Esophagus squamous epithelium (tissue), 5 donors: ENCODE measurements at places on chromosomes 3 and 15.

GRCh38 chr3:70250492-70250891 lies 61.9 kb downstream of the MDFIC2 start:
- DNase-seq = no peak

DNA sequence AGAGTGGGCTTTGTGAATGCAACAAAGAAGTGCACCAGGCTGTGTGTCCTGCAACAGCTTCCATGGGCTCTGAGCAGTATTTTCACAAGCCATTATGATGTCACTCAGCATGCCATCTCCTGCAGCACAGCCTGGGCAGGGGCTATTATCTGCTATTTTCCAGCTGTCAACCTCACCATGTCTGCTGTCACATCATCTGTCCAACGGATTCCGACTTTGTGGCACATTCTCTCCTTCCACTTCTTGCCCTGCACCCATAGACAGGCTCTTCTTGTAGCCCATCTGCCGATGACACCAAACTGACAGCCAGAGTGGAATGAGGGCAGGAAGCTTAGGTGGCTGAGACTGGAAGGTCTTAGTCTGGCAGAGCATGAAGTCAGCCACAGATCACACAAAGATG lies 691.9 kb downstream of the NTRK3 start:
- DNase-seq = no peak

DNA sequence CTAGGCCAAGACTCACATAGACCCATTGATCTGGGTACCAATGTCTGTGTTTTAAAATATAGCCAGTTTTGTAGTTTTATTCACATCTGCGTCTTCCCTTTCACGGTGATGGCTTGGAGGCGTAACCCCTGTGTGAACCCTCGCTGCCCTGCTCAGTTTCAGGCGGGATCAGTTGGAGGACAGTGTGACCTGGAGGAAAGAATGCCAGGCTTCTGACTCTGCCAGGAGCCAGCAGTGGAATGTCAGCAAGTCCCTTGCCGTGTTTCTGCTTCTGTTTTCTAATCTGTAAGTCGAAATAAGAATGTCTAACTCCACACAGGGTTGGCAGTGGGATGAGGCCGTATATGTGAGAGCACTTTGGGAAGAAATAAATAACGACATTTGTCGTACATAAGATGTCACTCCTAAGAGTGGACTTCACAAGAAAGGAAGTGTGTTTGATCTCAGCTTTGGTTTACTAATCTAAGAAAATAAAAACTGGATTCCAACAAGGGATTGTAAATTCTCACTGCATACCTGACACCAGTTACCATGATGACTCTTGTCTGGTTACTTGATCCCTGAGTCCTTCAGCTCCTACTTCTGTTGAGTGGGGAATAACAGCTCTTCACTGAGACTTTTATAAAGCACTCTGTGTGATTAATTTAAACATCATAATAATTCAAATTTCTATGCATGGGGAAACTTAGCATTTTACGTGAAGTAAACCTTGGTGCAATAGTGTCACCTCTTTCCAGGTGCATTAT lies 6.3 kb upstream of the CA12 start:
- DNase-seq = no peak

GRCh38 chr3:11273891-11274291 lies 1.7 kb downstream of the ATG7 start:
- no peak for DNase-seq

DNA sequence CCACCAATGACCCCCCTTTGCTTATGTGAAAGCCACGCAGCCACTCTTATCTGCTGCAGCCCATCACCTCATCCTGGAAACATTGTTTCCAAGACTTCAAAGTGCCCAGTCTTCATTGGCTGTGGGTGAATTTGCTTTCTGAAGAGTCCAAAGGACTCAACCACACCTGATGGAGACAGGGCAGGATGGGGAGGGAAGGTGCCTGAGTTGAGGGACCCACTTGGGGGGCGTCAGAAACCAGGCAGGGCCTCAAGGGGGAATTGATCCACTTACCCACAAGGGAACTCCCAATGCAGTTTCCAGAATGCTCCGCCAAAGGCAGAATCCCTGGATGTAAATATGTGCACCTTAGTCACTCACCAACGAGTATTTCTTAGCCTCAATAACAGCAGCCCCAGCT lies 147.9 kb upstream of the ATP2B2 start:
- no peak for DNase-seq

DNA sequence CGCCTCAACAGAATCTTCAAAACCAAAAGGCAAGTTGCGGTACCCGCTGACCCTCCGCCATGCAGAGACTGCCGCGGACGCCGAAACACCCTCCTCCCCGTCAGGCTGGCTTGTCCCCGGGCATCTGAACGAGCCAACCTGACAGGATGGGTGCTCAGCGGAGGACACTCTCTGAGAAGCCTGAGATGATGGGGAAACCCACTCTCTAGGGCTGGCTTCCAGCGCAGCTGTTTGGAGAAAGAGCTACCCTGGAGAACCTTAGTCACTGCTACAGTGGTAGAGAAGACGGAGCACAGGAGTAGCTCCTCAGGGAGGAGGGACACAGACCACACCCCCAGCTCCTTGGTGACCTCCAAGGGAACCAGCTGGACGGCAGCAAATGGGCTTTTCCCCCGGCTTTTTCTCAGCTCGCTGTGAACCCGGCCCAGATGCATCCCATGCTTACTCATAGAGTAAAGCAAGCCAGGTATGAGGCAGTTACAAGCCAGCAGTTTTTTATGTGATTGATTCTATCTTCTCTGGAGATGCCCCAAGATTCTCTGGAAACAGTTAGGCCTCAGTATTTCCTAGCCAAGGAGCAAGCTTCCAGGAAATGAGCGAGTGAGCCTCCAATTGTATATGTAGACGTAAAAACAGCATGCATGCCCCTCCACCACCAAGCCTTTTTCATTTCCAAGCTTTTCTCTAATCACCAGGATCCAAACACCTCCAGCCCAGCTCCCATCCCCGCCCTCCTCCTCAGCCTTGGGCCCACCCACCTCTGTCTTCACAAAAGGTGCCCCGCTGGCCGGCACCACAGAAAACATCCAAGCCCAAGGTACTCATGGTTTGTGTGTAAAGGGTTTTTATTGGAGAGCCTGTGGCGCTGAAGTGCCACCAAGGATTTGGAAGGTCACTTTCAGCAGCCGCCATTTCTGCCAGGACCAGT lies 38.7 kb downstream of the FAM174B start:
- no peak for DNase-seq

GRCh38 chr15:22794621-22795167 lies 8.2 kb downstream of the NIPA1 start:
- DNase-seq = no peak

- no peak for DNase-seq
These were observed 70.7 kb downstream of the LMLN start for GRCh38 chr3:198030726-198031125.

- DNase-seq = no peak
These were observed 77.0 kb downstream of the TRANK1 start for GRCh38 chr3:36867810-36868209.

DNA sequence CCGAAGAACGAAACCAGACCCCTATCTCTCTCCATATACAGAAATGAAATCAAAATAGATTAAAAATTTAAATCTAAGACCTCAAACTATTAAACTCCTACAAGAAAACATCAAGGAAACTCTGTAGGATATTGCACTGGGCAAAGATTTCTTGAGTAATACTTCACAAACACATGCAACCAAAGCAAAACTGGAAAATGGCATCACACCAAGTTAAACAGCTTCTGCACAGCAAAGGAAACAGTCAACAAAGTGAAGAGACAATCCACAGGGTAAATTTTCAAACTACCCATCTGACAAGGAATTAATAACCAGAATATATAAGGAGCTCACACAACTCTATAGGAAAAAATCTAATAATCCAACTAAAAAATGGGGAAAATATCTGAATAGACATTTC lies 29.4 kb downstream of the CCK start:
- no peak for DNase-seq

GRCh38 chr15:25805031-25805430 lies 58.1 kb downstream of the ATP10A start:
- DNase-seq = no peak

DNA sequence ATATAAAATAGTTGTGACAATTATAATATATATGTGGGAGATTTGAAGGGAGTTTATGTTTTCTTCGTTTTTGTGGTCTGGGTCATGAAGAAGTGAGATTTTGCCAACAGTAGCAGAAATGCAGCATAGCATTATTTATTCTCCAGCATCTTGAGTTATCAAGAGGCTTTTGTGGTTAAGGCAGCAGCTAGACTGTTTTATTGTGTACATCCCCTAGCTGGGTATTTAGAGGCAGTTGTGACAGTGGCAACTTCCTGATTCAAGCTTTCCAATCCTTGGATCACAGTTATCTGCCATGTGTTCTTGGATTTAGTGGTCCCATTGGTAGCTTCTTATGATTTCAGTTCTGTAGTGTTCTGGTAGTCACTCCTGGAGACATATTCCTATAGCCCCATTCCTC lies 29.0 kb downstream of the ARIH1 start:
- DNase-seq = no peak

DNA sequence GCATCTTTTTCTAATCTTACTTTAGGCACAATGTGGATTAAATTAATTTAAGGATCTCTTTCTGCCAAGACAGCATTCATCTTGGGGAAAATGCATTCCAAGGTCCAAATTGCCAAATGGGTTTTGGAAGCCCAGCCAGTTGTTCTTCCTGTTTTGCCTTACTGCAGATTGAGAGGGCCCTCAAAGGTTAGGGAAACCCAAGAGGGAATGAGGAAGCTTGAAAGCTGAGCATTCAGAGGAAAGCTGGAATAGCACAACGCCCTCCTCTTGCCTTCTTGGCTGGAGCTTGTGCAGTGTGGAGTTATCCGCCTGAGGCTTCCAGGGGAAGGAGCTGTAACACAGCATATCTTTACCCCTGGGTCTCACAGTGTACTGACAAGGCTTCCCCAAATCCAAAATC lies 18.2 kb upstream of the SACM1L start:
- DNase-seq = no peak

- DNase-seq = no peak
These were observed 59.0 kb downstream of the EPHB3 start for GRCh38 chr3:184620475-184621119.

DNA sequence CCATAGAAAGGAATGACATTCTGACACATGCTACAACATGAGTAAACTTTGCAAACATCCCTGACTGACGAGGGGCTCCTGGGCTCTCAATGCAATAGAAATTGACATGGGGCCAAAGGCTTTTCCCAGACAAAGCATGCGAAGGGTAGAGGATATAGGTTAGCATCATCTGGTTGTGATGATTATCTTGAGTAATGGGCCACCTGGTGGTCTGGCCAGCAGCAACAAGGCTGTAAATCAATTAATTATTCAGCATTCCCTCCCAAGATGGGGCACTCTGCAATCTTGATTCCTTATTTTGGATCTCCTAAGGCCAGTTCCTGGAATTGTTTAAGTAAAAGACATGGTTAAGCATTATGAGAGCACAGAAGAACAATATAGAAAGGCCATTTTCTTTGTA lies 99.2 kb downstream of the AGBL1 start:
- no peak for DNase-seq
